ENCODE measurements at places on chromosomes 4 and X.

DNA sequence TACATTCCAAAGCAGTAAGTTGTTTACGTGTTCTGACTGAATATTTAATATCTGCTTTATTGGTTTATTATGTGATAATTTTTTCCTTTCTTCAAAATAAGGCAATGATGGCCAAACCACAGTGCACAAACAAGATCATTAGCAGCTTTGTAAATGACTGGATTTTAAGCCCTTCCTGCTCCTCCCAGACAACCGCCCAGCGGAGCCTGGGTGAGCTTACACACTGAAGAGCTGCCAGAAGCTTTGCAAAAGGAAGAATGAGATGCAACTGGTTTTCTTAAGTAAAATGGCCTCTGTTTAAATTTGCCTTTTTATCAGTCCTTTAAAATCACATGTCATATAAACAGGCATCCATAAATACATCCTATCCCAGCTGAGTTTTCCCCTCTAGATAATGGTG lies 52.2 kb downstream of the SPARCL1 start:
- DNase-seq = no peak

- peak; percentile 65 for DNase-seq
Measured at GRCh38 chr4:89509708-89510281, 202.2 kb upstream of the GPRIN3 start.

DNA sequence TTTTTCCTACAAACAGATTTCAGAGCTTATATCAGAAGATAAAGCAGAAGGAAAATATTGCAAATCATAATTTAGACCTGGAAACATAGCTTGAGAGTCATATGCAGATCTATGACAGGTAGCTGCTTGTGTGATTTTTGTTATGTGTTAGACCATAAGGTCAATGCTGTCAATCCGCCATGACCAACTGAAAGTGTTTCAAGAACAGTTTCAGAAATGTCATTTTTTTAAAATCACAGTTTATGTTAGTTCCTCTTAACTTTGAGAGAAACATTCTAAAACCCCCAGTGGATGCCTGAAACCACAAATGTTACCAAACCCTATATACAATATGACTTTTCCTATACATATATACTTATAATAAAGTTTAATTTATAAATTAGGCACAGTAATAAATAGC lies 391.3 kb upstream of the FAM241A start:
- no peak for DNase-seq

DNA sequence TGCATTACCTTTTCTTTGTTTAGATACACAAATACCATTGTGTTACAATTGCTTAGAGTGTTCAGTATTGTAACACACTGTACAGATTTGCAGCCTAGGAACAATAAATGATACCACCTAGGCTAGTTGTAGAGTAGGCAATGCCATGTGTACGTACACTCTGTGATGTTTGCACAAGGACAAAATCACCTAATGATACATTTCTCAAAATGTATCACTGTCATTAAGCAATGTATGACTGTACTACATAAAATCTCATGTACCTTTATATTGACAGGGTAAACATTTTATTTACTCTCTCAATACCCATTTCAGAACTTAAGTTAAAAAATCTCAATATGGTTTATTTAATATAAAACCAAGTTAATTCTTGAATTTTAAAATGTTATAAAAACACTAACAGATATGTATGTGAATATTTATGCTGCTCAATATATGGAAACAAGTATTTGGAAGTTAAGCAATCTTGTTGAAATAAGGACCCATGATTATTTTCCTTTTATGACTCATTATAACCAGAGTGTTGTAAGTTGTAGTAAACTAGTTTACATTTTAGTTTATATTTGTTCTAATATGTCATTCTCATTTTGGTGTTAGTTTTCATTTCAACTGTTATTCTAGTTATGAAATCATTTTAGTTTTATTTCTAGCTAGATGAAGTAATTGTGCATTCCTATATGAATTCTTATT lies 409.2 kb downstream of the TLL1 start:
- no peak for DNase-seq

DNA sequence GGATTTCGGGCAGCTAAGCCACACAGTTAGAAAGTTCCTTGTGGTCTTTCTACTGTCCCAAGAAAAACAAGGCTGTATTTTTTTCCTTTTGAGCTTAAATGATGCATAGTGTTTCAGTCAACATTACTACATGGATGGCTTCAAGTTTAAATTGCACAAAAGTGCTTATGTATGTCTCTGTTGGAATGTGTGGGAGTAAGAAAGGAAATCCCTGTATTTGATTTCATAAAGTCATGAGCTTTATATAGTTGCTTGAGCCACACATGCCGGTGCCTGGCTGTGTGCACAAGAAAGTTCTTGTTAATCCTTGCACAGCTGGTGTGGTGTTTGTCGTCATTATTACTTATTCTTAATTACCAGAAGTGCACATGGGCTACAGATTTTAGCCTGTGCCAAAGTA lies 262.2 kb downstream of the ARHGAP10 start:
- peak; percentile 83 for DNase-seq
